ENCODE measurements at places on chromosomes 4 and X.

- no peak for DNase-seq
Measured at GRCh38 chrX:21779095-21779494, 21.2 kb upstream of the SMPX start.

GRCh38 chr4:78149751-78150542 is 92.8 kb downstream of the FRAS1 start:
- no peak for DNase-seq

GRCh38 chr4:14862891-14863290 is 139.4 kb upstream of the CPEB2 start:
- DNase-seq, result no peak

DNA sequence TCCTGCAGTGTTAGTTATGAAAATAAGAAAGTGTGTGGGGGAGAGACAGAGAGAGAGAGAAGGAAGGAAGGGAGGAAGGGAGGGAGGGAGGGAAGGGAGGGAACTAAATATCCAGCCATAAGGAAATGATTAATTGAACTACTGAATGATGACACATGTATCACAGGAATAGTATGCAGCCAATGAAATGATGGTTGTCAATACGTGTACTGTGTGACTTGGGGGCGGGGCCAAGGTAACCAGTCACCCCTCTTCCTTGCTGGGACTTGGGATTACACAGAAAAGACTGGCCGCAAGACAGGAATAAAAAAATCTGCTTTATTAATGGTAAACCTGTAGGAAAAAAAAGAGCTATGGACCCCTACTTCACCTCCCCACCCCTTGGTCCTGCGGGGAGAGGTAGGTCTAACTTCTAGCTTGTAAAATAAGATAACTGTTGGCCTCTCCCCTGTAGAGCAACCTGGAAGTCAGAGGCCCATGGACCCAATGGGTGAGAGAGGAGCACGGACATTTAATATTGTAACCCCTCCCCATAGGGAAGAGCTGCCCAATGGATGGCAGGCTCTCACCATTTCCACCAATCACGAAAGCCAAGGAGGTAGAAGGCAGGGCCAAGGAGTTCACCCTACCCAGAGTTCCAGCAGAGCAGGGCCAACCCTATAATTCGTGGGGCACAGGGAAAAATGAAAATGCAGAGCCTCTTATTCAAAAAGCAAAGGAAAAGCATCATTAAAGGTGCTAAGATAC is 7.4 kb downstream of the PPP2R2C start:
- DNase-seq, result no peak

DNA sequence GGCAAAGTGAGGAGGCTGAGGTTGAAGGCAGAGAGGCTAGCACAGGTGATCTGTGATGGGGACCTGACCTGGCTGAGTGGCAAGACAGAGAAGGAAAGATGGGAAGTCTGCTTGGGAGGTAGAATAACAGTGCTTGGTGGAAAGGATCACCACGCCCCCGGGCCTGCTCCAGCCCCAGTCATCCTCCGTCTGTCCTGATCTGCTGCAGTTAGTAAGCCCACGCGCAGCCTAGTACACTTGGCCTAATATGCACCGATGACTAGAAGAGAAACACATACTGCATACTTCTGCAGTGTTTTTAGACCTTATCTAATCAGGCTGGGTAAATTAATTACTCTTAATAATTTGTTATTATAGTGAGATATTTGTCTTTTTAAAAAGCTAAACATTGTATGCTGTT is 103.7 kb upstream of the KLF3 start:
- DNase-seq, result no peak

DNA sequence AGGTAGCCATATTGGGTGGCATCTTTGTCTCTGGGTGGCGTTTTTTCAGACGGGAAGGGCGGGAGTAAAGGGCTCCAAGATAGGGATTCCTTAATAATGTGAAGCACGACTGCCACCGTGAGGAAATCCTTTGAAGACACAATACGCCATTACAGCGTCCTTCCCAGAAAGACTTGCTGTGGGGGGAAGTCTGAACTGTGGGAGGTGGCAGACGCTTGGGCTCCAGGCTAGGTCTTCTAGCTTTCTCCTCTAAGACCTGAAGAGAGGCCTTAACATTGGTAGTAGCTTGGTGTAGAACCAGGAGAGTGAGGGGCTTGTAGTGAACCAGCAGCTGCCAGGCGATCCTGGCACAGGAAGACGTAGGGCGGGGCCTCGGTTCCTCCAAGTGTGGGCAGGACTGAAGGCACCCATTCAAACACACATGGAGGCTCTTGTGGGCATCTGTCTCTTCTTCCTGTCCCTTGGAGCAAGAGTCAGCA is 197.3 kb downstream of the OR13H1 start:
- DNase-seq, result no peak

GRCh38 chrX:120840827-120841226 is 34.8 kb downstream of the CT47B1 start:
- no peak for DNase-seq

- DNase-seq, result no peak
Measured at GRCh38 chrX:150616179-150616862, 47.9 kb downstream of the MTM1 start.

DNA sequence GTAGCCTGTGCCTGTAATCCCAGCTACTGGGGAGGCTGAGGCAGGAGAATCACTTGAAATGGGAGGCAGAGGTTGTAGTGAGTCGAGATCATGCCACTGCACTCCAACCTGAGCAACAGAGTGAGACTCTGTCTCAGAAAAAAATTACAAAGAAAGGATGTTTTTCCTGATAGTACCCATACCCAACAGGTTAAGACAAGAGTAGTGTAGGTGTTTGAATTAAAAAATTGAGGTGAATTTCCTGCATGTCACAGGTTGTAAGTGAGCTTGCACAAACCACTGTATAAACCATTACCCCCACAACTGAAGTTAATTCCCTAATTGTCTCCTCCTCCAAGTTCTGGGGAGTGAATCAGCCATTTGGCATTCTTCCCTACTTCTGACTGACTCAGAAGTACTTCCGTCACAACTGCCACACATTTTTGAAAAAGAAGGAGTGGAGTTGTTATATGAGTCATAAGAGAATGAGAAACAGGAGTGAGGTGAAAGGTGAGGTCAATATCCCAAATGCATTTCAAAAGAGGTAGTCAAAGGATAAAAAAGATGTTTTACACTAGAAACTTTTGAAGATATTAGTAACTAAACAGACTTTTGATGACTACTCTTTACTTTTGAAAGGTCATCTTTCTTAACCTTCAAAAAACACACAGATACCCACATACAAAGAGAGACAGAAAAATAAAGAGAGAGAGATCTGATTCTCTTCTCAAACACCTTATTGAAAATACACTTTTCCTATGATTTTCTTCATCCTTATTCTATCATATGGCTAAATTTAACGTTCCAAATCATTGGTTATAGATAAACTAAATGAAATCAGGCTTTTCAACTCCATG is 134.5 kb downstream of the BTC start:
- DNase-seq, result no peak

GRCh38 chr4:99529228-99529627 is 18.4 kb downstream of the C4orf17 start:
- no peak for DNase-seq

DNA sequence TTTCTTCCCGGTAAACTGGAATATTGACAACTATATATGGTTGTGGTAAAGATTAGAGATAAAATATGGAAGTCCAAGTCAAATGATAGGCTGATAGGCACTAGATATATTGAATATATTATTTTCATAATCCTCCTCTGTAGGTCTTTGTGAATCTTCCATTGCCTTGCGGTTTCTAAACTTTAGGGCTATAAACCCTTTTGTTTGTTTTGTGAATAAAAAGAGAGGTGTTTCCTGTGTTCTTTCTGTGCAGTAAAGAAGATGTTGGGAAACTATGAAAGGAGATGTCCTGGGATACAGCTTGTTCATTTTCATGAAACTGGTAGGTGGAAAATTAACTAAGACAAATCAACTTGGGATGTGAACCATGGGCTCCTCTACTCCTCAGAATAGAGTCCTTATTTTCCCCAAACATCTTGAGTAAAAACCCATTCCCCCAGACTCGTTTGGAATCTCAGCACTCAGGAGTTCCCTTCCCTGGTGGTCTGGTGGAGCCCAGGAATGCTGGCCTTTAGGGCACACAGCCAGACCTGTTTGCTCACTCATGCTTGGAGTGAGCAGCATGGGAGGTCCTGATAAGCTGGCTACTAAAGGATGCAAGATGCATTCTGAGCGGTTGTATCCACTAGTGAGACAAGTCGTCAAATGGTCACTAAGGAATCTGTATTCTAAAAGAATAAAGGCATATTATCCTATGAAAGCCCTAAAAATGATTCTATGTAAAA is 22.2 kb downstream of the PRDM8 start:
- no peak for DNase-seq

DNA sequence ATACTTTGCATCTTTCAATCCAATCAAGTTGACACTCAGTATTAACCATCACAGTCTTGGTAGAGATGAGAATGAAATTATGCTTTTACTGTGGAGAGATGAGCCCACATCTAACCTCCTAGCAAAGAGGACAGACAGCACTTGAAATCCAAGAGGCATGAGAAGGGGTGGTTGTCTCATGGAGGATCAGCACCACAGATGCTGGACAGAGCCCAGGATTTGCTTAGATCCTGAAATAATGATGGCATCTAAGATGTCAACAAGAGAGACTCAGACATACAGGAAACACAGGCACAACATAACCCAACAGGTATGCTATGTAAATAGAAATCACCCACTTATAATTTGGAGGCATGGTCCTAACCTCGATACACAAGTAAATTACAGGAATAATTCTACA is 74.3 kb upstream of the VCX2 start:
- no peak for DNase-seq

DNA sequence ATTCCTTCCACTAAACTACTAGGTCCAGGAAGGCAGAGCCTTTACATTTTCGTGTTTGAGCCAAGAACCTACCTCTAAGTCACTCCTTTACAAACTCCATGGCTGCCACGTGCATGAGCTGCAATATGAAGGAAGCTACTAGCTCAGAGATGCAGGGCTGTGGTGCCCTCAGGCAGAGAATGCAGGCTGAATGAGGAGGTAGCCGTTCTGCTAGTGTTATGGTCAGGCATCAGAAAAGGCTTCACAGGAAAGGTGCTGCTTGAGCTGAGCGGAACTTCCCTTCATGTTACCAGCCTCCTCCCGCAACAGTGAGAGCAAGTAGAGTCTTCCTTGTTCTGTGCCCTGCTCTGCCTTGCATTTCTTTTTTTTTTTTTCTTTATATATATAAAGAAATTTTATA is 148.3 kb upstream of the PACRGL start:
- DNase-seq, result no peak

GRCh38 chr4:106365613-106366012 is 3.0 kb downstream of the GIMD1 start:
- no peak for DNase-seq

DNA sequence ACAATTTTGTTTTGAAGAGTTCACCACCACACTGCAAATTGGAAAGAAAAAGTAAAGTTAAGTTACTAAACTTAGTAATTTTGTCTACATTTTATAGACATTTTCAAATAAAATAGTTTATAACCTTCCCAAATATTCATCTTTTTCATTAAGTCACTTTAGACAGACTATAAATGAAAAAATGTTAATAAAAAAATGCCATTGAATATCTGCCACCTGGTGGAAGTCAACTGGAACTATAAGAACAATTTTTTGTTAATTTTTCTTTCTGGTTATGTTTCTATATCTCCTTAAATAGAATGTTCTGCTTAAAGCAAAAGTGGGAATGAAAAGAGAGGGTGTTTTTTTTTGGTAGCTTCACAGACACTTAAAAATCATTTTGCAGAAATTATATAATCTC is 534.4 kb upstream of the PCDH10 start:
- no peak for DNase-seq

- DNase-seq, result no peak
Measured at GRCh38 chrX:103437147-103437873, 61.0 kb downstream of the BEX3 start.

DNA sequence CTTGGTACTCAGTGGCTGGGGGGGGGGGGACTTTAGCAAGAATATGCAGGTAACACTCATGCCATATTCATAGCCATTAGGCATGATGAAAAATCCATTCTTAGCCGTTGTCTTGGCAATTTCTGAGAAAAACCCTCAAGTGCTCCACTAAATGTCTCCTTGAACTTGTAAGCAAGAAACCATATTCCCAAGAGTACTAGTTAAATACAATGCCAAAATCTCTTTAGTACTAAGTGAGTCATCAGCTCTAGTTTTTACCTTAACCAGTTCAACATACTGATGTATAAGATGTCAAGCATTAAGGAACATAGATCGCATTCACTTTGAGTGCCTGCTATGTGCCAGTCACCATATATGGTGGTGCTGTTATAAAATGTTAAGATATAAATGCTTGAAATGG is 27.5 kb downstream of the UBE2D3 start:
- no peak for DNase-seq

DNA sequence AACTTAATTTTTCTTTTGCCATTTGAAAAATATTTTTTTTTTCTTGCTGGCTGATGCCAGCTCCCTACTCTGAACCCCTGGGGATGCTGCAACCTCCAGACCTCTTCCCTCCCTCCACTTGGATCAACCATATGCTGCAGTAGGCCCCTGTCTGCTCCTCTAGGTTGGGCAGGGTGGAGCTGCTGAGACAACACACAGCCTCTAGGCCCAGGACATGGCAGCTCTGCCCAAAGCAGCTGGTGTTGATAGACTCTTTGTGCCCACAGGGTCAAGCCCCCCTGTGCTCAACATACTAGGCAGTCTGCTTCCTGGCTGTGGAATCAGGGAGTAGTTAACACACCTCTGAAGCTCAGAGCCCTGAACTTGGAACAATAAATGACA is 19.9 kb upstream of the CLNK start:
- DNase-seq, result no peak

- no peak for DNase-seq
Measured at GRCh38 chr4:120431180-120431579, 364.5 kb upstream of the MAD2L1 start.

DNA sequence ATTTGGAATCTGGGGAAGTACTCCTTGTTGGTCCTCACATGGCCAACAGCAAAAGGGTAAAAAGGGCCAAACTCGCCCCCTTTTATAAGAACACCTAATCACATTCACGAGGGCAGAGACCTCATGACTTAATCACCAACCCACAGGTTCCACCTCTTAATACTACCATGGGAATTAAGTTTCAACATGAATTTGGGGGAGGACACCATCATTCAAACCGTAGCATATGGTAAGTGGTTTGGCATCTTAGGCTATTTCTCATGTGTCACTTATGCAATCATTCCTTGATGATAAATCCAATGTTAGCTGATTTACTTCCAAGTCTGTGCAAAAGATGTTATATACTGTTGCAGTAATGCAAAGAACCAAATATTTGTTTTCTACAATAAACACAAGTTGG is 302.9 kb upstream of the FAM241A start:
- no peak for DNase-seq

- no peak for DNase-seq
Measured at GRCh38 chrX:17854531-17854930, 6.6 kb downstream of the RAI2 start.

- no peak for DNase-seq
Measured at GRCh38 chrX:115970718-115971117, 199.8 kb upstream of the AGTR2 start.

- no peak for DNase-seq
Measured at GRCh38 chr4:112702892-112703291, 65.9 kb downstream of the LARP7 start.

- DNase-seq, result no peak
Measured at GRCh38 chrX:13051529-13052172, 7.2 kb upstream of the FAM9C start.
